ENCODE measurements at places on chromosomes 16 and 17. TPM values are rescaled to one million over a fixed set of nuclear protein-coding genes. Genes with fewer than 3 reads are reported as not detected.

Gene P2RX5
- total RNA-seq, result 0.99 TPM

Gene CACNG5
- not detected for total RNA-seq

Gene CHD9NB
- 3.6 TPM for total RNA-seq

Gene KCNG4
- not detected for total RNA-seq

Gene CES2
- total RNA-seq, result 47.6 TPM

Gene ZPBP2
- not detected for total RNA-seq

Gene MRPL38
- 36.0 TPM for total RNA-seq

Data from fibroblast of lung (primary cell).